ENCODE measurements at places on chromosomes 2 and 18.

DNA sequence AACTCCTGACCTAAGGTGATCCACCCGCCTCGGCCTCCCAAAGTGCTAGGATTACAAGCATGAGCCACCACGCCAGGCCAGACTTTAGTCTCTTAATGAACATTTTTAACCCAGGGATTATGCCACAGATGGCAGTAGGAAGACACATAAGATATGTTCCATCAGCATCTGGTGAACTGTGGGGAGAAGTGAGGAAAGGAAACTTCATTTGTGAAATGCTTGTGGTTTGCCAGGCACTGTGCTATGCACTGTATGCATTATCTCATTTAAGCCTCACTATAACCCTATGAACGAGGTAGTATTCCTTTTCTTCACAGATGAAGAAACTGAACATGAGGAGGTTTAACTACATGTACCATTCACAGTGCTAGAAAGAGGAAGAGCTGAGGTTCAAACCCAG, 29.3 kb downstream of the PTRHD1 start:
- no peak for DNase-seq

DNA sequence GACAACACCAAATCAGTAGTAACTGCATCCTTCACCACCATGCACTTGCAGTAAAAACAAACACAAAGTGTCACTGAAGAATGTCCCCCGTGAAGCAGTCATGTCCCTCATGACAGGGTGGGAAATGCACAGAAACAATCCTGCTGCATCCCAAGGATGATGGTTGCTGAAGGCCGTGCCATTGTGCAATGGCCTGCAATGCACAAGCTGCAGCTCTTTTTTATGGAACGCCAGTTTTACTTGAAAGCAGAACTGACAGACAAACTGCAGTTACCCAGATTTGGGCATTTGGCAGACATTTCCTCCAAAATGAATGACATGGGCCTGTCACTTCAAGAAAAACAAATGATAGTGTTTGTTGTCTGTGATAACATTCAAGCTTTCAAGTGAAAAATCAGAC, 2.4 kb upstream of the CHST10 start:
- DNase-seq = no peak

- DNase-seq = no peak
Observed at GRCh38 chr2:72554381-72554780, 271.5 kb downstream of the EXOC6B start.

GRCh38 chr2:207304761-207305160, 139.0 kb upstream of the KLF7 start:
- DNase-seq = no peak

GRCh38 chr2:200905618-200906296, 16.6 kb downstream of the NIF3L1 start:
- no peak for DNase-seq

GRCh38 chr18:9737472-9738121, 29.5 kb downstream of the RAB31 start:
- DNase-seq = no peak

Measured in GM12878 (cell line).